Right hindlimb (tissue), 1 donor: ENCODE measurements at places on chromosomes 3 and 15.

DNA sequence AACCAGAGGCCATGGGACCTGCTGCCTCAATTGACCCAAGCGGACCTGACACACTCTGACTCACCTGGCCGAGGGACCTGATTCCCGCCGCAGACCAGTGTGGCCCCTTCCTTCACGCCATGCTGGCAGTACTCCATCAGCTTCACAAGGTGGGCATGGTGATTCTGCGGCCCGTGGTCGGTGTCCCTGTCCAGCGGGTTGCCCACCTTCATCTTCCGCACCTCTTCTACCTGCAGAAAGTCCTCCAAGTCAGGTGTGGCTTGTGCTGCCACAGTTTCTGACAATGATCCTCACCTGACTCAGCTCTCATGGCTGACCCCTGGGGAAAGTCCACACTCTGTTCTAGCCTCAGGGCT is 25.9 kb upstream of the SLC41A3 start:
- no peak for DNase-seq

DNA sequence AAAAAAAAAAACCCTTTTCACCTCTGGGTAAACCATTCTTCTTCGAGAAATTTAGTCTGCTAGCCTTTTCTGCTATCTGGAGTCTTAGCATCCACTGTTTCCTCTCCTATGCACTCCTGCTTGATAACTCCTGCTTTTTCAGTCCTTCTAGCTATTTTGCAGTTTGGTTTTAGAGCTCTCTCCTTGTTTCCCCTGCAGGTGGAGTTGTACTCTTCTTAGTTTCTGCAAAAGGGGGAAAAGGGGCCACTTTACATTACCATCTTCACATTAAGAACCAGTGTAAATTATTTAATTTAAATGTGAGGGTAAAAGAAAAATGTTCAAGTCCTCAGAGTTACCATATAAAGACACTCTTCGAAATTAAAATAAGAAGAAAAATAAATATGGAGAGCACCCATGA is 23.6 kb upstream of the MYLK start:
- no peak for DNase-seq

DNA sequence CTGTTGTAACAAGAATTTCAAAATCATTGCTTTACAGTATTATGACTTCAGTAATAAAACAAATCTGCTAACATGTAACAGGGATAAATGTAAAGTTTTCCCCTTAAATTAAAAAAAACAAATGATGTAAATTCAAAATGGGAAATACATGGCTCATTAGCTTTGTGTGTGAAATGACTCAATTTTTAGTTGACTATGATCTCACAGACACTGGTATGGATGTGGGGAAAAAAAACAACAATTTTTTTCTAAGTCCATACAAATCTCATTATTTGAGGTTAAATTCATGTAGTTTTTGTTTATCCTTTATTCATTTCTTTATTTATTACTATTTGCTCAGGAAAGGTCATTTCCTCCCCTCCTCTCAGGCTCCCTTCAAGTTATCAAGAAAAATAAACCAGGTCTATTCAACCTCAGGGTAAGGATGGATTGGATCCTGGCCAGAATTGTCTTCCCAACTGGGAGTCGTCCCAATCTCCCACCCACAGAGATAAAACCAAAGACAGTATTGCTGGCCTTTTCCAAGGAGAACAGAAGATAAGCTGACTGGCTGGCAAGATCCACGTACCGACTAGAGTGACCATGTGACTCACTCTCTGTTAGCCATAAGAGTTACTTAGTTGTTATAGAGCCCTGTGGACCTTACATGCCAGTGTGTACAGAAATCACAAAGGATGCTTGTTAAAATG is 373.3 kb downstream of the GAP43 start:
- no peak for DNase-seq

DNA sequence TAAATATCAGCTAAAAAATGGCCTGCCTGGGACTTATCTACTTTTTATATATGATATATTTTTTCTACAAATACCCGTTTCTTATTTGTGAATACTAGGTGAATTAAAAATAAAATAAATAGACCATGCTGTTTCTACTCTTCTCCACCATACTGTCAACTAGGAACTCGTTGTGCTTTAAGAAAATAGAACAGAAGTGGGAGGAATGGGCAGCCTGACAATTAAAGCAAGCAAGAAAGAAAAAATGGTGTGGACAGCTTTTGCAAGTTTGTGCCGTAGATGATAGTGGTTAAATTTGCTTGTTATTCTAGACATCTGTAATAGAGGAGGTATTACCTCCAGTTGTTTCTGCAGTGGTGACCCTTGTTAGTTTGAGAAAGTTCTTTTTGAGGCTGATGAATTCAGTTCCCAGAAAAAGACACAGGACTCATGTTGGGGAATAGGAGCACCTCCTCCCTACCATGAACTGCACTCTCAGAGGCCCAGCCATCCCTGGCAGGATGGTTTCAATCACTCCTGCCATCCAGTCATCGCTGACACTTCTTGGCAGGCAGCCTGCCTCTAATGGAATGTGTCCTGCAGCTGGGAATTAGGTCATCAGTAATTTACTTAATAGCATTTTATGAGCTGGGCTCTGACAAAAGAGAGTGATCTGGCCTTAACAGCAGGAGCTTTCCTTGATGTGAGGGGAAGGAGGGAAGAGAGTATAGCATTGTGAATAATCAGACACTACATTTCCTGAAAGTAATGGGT is 105.0 kb upstream of the GAP43 start:
- DNase-seq = peak; percentile 70

DNA sequence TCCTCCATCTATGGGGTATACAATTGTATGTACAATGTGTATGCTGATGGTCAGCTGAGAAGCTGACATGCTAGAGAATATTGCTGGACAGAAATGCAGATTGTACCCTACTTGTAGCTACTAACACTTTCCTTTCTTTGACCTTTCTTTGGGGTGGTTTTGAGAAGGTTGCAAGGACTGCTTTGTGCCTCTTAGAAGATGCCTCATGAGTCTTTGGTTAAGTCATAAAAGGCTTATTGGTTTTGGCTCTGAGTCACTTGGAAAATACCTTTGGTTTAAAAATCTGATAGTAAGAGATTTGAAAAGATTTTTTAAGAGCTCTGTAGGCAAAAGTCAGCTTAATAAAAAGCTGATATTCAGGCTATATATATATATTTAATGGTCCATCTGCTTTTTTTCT is 71.5 kb downstream of the ZMAT3 start:
- no peak for DNase-seq

DNA sequence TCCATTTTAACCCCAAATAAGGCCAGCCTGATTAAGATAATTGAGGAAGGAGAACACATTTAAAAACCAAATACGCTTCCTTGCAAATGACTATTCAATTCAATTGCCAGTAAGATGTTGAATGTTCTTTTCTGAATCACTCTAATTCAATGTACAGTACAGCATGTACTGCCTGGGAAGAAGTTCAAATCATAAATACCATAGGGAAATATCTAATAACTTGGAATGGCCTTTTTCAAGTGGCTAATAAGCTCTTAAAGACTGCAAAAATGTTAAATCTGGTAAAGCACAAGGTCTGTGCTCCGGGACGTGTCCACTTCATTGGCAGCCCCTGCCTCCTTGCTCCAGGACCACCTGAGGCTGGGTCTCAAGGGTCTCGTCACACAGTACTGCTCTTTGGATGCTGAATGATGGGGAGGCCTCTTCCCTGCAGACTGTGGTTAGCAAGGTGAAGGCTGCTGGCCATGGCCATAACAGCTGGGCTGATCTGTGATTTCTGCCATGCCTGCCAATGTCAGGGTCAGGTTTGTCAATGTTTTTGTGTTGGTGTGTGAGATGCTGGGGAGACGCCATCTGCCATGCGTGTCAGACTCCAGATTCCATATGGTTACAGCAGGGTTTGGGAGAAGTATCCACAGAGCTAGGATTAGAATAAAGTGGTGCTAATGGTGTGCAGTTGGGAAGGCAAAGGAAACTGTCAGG is 300.5 kb downstream of the ADAMTS17 start:
- peak; percentile 76 for DNase-seq

DNA sequence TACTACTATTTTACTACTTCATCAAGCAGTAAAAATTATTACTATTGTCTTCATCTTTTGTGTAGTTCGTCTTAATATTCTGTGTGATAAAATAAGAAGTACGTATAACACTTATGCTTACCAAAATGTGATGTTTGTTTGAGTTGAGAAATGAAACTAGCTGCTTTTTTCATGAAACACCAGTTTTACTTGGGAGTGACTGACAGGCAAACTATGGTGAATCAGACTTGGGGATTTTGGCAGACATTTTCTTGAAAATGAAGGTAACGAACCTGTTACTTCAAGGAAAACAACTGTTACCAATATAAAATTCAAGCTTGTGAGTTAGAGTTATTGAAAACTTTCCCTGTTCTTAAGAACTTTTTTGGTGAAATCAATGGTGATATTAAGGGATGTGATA is 10.3 kb downstream of the U2SURP start:
- DNase-seq = no peak

- no peak for DNase-seq
Observed at GRCh38 chr3:188855675-188856074, 316.1 kb upstream of the TPRG1 start.

DNA sequence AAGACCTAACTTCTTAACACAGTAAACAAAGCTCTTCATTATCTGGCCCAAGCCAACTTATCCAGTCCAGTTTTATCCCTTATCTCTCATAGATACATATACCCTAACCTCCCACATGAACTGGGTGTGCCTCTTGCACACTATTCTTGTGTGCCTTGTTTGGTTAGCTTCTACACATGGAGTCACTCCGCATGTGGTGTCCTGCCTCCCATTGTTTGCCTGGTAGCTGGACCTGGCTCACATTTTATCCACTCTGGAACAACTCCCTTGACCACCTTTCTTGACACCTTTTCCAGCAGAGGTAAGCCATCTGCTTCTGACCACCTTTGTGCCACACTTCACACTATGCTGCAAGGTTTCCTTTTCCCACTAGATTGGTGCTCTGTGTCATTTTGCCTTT is 15.2 kb downstream of the TIPARP start:
- no peak for DNase-seq

GRCh38 chr3:175103298-175103697 is 244.2 kb downstream of the NAALADL2 start:
- DNase-seq = no peak

DNA sequence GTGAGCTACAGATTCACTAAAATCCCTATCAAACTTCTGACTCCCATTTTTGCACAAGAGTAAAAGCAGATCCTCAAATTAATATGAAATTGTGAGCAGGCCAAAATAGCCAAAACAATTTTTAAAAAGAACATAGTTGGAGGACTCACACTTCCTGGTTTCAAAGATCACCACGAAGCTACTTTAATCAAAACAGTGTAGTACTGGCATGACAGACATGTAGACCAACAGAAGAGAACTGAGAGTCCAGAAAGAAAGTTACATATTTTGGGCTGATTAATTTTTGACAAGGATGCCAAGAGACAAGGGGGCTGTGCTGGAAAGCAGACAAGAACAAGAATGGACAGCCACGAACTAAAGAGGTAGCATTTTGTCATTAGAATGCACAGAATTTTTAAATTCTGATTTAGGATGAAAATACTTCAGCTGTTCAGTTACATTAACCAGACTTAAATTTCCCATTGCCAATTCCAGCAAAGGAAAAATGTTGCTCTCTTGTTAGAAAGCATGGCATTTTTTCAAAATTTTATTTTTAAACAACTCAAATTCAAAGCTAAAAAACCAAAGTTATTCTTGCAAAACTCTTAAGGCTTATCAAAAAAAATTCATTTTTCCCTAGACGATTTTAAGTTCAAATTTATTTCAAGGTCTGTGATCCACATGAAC is 14.0 kb downstream of the RYK start:
- no peak for DNase-seq

GRCh38 chr3:135674508-135674907 is 291.0 kb upstream of the PPP2R3A start:
- DNase-seq = no peak

- DNase-seq = no peak
Observed at GRCh38 chr15:58980351-58980939, 7.0 kb upstream of the RNF111 start.

DNA sequence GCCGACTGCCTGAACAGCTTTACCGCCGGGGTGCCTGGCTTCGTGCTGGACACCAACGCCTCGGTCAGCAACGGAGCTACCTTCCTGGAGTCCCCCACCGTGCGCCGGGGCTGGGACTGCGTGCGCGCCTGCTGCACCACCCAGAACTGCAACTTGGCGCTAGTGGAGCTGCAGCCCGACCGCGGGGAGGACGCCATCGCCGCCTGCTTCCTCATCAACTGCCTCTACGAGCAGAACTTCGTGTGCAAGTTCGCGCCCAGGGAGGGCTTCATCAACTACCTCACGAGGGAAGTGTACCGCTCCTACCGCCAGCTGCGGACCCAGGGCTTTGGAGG is 815 bp downstream of the SPINT1 start:
- DNase-seq = peak; percentile 40

DNA sequence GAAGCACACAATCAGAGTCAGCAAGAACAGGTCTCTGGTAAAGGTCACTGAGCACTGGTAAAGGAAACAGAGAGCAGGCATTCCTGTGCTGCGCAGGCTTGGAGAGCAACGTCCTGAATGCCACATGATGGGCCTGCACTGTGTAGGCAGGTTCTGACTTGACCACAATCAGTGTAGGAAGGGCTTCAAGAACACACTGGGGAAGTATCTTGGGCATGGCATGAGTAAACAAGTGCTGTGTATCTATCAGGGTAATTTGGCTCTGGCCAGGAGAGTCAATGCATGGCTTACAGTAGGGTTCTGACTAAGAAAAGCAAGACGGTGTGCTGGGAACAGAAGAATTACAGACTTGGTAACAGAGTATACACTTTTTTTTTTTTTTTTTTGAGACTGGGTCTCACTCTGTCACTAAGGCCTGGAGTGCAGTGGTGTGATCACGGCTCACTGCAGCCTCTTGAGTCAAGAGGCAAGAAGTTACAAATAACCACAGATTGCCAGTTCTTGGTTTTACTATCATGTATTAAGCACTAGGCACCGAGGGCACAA is 30.6 kb downstream of the TBC1D2B start:
- no peak for DNase-seq

- DNase-seq = peak; percentile 35
Observed at GRCh38 chr3:74267588-74268184, 346.8 kb downstream of the CNTN3 start.

DNA sequence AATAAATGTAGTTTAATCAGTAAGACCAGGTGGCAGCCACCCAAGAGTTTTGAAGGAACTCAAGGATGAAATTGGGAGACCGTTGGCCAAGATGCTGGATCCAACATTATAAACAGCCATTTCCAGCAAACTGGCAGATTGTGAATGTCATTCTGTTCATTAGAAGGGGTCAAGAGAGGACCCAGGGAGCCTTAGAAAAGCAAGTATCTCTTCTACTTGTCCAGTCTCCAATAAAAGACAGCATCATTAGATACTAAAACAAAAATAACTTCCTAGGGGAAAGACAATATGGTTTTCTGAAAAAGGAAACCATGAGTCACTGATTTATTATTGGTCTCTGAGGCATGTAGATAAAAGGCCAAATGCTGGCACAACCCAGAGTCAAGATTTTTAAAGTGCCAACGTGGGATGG is 67.9 kb downstream of the GADL1 start:
- no peak for DNase-seq

- DNase-seq = no peak
Observed at GRCh38 chr15:73869216-73869995, 4.0 kb upstream of the TBC1D21 start.
